ENCODE measurements at places on chromosomes 1 and 21. TPM values are rescaled to one million over a fixed set of nuclear protein-coding genes. Genes with fewer than 3 reads are reported as not detected.

INSRR gene
- polyA plus RNA-seq, result 0.11 TPM

LAX1 gene
- 0.24 TPM for polyA plus RNA-seq

PCBP3 gene
- 2.2 TPM for polyA plus RNA-seq

KIF14 gene
- polyA plus RNA-seq, result not detected

PROX1 gene
- polyA plus RNA-seq, result 2.6 TPM

ALPL gene
- polyA plus RNA-seq, result 51.4 TPM

SH3BP5L gene
- polyA plus RNA-seq, result 12.4 TPM

PDE4B gene
- polyA plus RNA-seq, result 9.4 TPM

CR1L gene
- not detected for polyA plus RNA-seq

SLC45A1 gene
- polyA plus RNA-seq, result 1.4 TPM

NPHS2 gene
- not detected for polyA plus RNA-seq

SYT11 gene
- 3.6 TPM for polyA plus RNA-seq

CD34 gene
- polyA plus RNA-seq, result 71.1 TPM

APOBEC4 gene
- not detected for polyA plus RNA-seq

RGL1 gene
- 34.4 TPM for polyA plus RNA-seq

FBXO42 gene
- polyA plus RNA-seq, result 7.4 TPM

LDLRAD1 gene
- polyA plus RNA-seq, result not detected

JAK1 gene
- polyA plus RNA-seq, result 29.5 TPM

BEND5 gene
- 2.8 TPM for polyA plus RNA-seq

IFI6 gene
- 46.7 TPM for polyA plus RNA-seq

LCE4A gene
- polyA plus RNA-seq, result not detected

MCM3AP gene
- polyA plus RNA-seq, result 22.8 TPM

HSD3B2 gene
- not detected for polyA plus RNA-seq

SH3BGR gene
- polyA plus RNA-seq, result 4.4 TPM

MTF2 gene
- polyA plus RNA-seq, result 5.5 TPM

RIPPLY3 gene
- polyA plus RNA-seq, result not detected

TCHH gene
- polyA plus RNA-seq, result 0.90 TPM

SERTAD4 gene
- 0.67 TPM for polyA plus RNA-seq
